GM12865 (cell line): ENCODE measurements at places on chromosomes 16 and 17.

GRCh38 chr16:49923411-49923810, 67.5 kb upstream of the ZNF423 start:
- DNase-seq, result no peak

DNA sequence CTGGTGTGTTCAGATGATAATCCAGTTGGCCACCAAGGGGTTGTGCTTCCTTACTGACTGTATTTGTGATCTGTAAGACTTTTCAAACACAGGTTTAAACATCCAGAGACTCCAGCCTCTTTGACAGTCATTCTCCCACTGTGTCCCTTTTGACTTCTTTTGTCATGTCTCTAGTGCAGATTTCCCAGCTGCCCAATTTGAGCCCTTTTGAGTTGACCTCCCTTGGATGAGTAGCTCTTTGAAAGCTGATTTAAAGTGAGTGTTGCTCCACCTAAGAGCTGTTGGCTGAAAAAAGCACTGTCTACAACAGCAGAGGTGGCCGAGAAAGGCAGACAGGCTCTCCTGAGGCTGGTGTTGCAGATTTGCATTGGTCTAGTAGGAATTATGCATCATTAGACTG, 188.4 kb upstream of the TBX2 start:
- no peak for DNase-seq

GRCh38 chr16:85903559-85903958, 4.6 kb downstream of the IRF8 start:
- DNase-seq, result peak; percentile 84

DNA sequence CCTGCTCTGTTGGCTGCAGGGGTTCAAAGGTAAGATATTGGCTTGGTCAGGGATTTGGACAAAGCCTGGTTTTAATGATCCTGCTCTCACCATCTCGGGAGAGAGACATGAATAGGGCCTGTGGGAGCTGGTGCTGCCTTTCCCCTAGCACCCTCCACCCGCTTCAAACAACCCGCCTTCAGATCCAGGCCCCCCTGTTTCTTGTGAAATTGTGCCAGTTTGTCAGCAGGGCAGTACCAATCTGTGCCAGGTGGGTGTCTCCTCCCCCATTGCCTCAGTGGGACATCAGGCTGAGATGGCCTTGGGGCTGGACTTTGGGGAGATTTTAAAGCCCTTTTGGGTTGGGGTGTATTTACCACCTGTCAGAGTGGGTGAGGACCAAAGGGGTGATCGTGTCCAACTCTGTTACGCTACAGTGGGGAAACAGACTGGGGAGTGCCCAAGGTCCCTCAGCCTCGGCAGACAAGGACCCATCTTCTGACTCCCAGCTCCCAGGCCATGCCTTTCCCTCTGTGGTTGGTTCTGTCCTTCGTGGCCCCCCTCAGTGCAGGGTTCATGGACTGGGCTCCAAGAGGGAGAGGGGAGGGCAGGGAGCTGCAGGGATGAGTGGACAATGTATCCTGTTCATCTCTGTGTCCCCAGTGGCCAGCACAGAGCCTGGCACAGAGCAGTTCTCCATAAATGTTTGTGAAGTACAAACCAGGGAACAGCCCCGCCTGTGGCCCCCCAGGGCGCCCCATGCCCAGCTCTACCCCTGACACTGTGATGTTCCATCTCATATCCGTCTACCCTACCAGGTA, 3.3 kb downstream of the ARHGAP23 start:
- no peak for DNase-seq

GRCh38 chr17:6313835-6314234, 121.1 kb downstream of the AIPL1 start:
- no peak for DNase-seq

GRCh38 chr17:42337442-42337841, 49.1 kb downstream of the STAT5A start:
- peak; percentile 96 for DNase-seq

- no peak for DNase-seq
Observed at GRCh38 chr17:15264542-15264941, 584 bp downstream of the PMP22 start.

GRCh38 chr17:63487014-63487339, 10.1 kb downstream of the ACE start:
- DNase-seq, result no peak

DNA sequence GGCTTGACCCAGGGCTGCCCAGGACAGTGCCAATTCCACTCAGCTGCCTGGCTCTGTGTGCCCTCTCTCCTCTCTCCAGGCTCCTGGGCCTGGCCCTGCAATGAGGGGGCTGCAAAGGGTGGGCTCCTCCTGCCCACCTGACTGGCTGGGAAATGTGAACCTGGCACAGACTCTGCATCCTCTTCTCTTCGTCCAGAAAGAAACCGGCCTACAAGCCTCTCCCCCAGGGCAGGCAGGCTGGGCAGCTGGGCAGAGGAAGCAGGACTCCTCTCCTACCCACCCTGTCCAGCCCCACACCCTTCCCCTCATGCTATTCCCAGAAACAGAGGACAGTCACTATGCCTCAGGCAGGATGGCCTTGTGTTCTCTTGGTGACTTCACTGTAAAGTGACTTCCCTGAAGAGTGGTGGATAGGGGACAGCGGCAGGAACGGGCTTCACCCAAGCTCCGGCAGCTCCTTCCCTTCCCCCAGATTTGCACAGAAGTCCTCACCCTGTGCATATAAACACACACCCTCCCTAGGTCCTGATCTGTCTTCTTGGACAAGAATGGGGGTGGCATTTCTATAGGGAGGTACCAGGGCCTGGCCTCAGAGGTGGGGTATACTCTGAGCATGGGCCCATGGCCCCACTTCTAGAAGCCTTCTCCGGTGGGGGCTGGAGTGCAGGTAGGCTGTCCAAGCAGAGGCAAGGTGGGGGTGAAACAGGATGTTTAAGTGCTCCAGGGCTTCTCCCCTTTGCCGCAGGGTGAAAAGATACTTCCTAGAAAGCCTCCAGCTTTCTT, 4.9 kb upstream of the STAT5A start:
- DNase-seq, result no peak

- DNase-seq, result no peak
Observed at GRCh38 chr17:45700171-45701090, 83.7 kb upstream of the CRHR1 start.

DNA sequence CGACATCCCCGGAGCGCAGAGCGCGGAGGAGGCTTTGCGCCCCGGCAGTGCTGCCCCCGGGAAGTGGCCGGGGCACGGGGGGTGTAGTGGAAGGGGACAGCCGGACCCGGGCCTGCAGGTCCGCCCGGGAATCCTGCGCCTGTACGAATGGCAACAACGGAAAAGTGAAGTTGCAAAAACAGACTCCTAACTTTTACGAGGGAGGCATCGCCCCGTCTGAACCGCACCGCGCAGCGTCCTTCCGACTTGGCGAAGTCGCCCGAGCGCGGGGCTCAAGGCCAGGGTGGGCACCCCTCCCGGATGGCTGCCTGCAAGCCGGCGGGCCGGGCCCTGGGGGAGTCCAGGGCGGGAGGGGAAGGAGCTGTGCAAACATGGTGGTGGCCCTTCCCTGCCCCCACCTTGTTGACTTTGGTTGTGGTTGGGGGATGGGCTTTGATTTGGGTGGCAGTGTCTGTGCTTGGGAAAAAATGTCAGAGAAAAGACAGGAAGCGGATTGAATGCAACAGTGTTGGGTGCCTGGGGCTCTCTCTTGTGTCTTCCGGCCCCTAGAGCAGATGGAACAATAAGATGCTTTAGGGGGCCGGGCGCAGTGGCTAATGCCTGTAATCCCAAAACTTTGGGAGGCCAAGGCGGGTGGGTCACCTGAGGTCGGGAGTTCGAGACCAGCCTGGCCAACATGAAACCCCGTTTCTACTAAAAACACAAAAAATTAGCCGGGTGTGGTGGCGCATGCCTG, 675 bp downstream of the RNF213 start:
- DNase-seq, result peak; percentile 70

DNA sequence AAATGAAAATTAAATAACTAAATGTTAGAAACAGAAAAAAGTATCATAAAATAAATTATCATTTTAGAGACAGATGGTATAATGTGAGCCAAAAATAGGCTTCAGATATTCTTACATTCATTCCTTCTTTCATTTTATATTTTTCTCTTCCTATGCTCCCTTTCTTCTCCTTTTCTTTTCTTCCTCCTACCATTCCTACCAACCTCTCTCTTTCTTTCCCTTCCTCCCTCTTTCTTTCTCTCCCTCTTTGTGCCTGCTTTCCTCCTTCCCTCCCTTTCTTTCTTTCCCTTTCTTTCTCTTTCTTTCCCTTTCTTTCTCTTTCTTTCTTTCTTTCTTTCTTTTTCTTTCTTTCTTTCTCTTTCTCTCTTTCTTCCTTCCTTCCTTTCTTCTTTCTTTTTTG, 275.6 kb upstream of the ELAC2 start:
- no peak for DNase-seq

DNA sequence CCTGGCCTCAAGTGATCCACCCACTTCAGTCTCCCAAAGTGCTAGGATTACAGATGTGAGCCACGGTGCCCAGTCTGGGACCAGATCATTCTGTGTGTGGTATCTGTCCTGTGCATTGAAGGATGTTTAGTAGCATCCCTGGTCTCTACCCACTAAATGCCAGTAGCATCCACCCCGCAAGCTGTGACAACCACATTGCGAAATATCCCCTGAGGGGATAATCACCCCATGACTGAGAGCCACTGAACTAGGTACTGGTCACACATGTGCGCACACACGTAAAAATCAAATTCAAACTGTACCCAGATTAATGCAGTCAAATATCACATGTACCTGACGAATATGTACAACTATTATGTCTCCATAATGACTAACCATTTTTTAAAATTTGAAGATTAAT, 35.8 kb downstream of the TEKT5 start:
- no peak for DNase-seq

- DNase-seq, result no peak
Observed at GRCh38 chr17:39751016-39751543, 13.3 kb downstream of the GRB7 start.

- no peak for DNase-seq
Observed at GRCh38 chr17:4759776-4760236, 11.9 kb upstream of the TM4SF5 start.

DNA sequence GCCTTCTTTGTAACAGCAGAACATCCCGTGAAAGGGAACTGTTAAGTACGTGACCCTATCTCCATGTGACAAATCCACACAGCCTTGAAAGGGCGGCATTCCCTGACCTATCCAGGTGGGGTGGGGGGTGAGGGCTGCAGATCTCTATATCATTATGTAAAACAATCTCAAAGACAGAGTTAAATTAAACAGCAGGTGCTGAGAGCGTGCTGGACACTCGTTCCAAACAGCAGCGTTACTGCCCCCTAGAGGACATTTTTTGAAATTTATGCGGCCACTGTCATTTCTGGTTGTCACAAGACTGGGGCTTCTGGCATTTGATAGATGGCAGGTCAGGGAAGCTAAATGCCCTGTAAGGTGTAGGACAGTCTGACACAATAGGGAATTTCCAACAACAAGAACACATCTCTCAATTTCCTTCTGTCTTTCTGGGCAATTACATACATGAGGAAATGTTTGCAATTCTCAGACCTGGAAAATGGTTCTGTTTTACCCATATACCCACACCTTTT, 6.7 kb upstream of the SLC25A39 start:
- peak; percentile 90 for DNase-seq

- DNase-seq, result peak; percentile 97
Observed at GRCh38 chr17:1628856-1629503, 346 bp upstream of the SLC43A2 start.

- DNase-seq, result no peak
Observed at GRCh38 chr17:7756968-7757367, 39.4 kb downstream of the DNAH2 start.

- DNase-seq, result no peak
Observed at GRCh38 chr16:75060723-75061122, 55.9 kb downstream of the LDHD start.

GRCh38 chr16:5361322-5361721, 263.7 kb upstream of the EEF2KMT start:
- no peak for DNase-seq

DNA sequence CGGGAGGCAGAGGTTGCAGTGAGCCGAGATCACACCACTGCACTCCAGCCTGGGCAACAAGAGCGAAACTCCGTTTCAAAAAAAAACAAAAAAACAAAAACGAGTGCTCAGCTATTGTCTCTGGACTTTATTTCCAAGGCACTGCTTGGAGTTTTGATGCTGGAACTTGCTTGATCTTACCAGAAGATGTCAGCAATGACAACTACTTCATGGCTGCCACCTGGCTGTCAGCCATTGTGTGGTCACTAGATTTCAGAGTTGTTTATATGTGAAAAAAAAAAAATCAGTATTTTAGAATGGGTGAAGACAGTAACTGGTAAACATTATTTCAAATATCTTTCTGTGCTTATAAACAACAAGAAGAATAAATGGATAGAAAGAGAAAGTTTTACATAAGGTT, 26.3 kb upstream of the OR4D1 start:
- peak; percentile 29 for DNase-seq

- no peak for DNase-seq
Observed at GRCh38 chr16:28200661-28201060, 11.1 kb downstream of the XPO6 start.

GRCh38 chr17:36705874-36706731, 104.7 kb downstream of the MRM1 start:
- DNase-seq, result peak; percentile 61

DNA sequence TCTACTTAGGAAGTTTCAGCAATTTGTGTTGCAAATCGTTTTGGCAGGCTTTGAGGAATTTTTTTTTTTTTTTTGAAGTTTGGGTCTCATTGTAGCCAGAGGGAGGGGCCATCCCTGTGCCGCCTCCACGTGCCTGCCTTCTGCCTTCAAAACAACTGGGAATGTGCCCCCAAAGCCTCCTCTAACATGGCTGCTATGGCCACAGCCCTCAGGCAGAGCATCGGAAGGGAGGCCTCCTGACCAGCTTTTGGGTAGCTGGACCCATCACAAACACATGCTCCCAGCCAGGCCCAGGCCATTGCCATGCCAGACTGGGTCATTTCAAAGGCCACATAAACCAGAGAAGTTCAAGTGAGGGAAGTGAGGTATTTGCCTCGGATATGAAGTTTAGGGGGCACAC, 21.5 kb downstream of the C16orf82 start:
- no peak for DNase-seq

DNA sequence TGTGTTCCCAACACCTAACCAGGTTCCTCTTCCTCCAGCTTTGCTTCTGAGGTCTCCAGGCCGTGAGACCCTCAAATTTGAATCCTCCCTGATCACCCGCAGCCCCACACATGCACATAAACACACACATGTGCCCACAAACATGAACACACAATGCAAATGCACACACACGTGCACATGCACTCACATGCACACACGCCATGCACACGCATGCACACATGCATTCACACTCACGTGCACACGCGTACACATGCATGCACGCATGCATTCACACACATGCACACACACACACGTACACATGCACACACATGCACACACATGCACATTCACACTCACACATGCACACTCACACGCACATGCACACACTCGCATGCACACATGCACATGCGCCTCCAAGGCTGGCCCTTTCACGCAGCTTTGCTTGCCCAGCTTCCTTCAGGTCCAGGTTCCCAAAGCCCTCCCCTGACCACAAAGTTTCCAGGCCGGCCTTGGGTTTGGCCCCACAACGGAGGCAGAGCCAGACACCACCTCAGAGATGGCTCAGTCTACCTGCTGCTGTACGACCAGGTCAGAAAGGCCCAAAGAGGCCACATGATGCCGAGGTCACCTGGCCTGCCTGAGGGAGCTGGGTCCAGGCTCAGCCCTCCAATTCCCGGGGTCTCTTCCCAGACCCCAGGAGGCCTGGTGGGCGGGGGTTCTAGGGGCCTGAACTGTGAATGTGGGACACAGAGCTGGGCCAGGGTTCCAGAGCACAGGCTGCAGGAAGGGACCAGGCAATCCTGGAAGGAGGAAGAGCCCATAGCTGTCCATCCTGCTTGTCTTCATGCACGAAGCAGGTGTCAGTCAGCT, 39.5 kb upstream of the ENPP7 start:
- no peak for DNase-seq
